Stimulated activated CD4-positive, alpha-beta T cell treated with anti-CD3 and anti-CD28 coated beads, TNF-alpha, amount 100 ng/mL, for 4 hours (primary cell): ENCODE measurements at places on chromosomes 11 and 22.

DNA sequence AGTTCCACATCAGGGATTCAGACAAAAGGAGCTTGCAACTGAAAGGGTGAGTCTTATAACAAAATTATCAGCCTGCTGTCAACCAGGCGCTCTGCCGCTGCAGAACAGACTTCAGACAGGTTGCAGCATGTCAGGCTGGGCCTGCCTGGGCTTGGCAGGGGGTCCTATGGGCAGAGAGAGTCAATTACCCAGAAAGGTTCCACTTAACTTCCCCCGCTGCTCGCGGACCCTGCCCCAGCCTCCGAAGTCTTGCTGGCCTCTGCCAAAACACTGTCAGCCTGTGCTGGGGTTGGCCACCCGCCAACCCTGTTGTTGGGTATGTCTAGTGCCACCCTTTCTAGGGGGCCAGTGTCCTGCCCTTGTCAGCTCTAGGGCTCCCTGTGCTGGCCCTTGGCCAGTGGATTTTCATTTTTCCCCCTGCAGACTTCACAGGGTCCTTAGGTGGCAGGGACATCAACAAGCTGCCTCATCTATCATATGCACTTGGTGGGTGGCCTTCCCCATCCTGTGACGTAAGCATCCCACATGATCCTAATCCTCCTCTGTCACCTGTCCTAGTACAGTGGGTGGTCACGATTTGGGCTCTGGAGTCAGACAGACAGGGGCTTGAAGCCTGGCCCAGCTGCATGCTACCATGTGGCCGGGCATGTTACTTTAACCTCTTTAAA lies 166.5 kb upstream of the CADM1 start:
- DNase-seq = no peak

DNA sequence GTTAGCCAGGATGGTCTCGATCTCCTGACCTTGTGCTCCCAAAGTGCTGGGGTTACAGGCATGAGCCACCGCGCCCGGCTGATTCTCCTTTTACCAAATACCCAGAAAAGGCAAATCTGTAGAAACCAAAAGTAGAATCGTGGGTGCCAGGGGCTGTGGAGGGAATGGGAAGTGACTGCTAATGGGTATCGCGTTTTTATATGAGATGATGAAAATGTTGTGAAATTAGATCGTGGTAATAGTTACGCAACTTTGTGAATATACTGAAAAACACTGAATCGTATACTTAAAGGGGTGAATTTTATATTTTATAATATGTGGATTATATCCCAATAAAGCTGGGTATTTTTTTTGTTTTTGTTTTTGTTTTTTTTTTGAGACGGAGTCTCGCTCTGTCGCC lies 48.2 kb upstream of the CREB3L1 start:
- DNase-seq = no peak

- DNase-seq = no peak
These were observed 12.8 kb downstream of the AP1B1 start for GRCh38 chr22:29375398-29376076.

GRCh38 chr11:119843877-119844276 lies 114.9 kb upstream of the NECTIN1 start:
- DNase-seq = no peak

- DNase-seq = no peak
These were observed 113.6 kb downstream of the BARX2 start for GRCh38 chr11:129489249-129489648.

GRCh38 chr11:121924191-121924590 lies 191.8 kb downstream of the BLID start:
- DNase-seq = no peak

GRCh38 chr22:37716708-37717107 lies 19.9 kb downstream of the TRIOBP start:
- no peak for DNase-seq

- no peak for DNase-seq
These were observed at the start of gene APOBEC3H for GRCh38 chr22:39097098-39098020. TSS of gene APOBEC3H (plus strand) at chr22:39097244. CDS start at chr22:39100279, 3,035 bp downstream.

- no peak for DNase-seq
These were observed 322.7 kb downstream of the BLID start for GRCh38 chr11:121793291-121793690.

GRCh38 chr11:121452609-121453150 lies at the start of gene SORL1-AS1:
TSS of gene SORL1-AS1 (minus strand) at chr11:121452967.
- peak; percentile 45 for DNase-seq

DNA sequence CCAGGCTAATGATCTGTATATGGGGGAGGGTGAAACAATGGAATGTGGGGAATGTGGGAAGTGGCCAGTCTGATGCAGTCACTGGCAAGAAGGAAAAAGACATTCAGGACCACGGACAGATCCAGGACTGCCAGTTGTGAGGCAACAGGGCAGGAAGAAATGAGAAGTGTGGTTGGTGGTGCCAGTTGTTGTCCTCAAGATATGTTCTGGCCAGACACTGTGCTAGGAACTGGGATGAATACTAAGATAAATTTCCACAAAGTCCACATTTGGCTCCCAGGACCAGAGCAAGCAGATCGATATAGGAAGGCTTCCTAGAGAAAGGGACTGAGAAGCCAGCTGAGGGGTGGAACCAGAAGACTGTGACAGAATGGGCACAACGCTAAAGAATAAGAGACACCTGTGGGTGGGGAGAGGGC lies 6.8 kb upstream of the TPBGL start:
- no peak for DNase-seq
